ENCODE measurements at places on chromosomes 4 and X.

GRCh38 chr4:122469457-122469856 is 12.9 kb upstream of the IL2 start:
- no peak for DNase-seq

GRCh38 chr4:188008377-188008776 is 12.8 kb downstream of the ZFP42 start:
- DNase-seq = no peak

DNA sequence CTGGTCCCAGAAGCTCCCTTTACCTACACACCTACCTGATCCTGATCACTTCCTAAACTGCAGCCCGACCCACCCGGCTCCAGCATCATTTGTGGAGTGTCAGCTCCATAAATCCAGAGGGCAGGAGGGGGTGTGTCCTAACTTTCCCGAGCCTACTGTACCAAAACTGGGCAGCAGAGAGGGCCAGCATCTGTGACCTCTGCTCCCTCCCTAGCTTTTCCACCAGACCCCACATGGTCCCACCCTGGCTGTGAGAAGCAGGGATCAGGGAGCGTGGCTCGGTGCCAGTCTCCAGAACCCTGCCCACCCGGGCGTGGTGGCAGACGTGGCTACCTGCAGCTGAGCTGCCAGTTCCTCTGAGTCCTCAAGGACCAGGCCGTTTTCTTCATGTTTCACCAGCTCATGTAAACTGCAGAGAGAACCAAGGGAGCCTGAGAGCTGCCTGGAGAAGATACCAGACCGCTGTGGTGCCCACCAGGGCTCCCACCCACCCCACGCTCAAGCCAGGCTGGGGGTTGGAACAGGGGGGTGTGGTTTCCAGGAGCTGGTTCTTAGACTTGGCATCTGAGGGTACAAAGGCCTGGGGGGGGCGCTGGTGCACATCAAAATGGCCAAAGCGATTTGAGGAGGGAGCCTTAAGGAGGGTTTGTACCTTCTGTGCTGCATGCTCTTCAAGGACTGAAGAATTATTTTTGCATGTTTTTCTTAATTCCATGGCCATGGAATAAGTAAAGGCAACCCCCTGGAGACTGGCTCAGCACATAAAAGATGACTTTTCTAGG is 76.7 kb upstream of the DRD5 start:
- DNase-seq = no peak

DNA sequence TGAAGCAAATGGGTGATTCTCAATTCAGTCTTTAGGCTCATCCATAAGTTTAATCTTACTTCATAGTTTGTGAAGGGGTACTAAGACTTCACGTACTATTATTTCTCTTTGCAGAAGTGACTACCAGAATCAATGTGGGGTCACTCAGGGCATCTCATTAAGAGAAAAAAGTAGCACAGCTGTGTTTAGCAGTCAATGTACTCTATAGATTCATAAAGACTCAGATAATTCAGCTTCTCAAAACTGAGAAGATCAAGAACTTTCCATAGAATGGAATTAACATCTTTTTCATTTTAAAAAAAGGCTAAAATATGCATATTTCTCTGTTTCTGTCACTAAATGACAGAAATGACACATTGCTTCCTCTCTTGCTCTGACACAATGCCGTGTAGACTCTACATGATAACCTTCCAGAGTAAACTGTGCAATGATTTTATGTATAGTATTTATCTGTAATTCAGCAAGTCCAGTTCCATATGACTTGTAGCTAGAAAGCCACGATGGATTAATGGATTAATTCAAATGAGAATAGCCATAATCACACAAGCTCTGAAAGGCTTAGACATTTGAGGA is 20.3 kb upstream of the LSM6 start:
- DNase-seq = no peak

DNA sequence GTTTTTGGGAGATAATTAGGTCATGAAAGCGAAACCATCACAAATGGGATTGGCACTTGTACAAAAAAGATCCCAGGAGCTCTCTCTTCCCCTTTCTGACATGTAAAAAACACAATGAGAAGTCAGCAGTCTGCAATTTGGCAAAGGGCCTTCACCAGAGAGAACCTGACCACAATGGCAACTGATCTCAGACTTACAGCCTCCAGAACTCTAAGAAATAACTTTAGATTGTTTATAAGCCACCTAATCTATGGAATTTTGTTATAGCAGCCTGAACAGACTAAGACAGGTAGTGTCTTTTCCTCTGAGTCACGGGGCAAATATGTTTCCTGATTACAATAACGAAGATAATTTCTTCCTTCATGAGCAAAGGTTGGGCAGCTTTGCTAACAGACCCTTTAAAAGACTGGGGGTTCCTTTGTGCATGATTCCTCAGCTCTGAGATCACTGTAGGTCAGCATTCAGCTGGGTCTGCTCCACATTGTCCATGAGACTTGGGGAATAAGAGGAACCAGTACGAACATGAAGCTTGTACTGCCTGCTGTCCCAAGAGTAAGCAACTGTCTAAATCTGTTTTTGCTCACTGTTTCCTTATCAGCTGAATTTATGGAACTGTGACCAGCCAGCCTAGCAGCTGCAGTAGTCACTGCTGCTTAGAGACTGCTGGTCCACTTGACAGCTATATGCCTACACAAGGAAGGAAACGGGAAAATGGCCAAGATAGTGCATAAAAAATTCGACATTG is 191.6 kb downstream of the ANAPC10 start:
- DNase-seq = no peak

GRCh38 chrX:41445171-41445570 is 2.0 kb upstream of the NYX start:
- DNase-seq = no peak

- DNase-seq = no peak
Observed at GRCh38 chr4:26459756-26460530, 30.3 kb downstream of the CCKAR start.

- no peak for DNase-seq
Observed at GRCh38 chr4:121050300-121050699, 22.0 kb downstream of the NDNF start.

DNA sequence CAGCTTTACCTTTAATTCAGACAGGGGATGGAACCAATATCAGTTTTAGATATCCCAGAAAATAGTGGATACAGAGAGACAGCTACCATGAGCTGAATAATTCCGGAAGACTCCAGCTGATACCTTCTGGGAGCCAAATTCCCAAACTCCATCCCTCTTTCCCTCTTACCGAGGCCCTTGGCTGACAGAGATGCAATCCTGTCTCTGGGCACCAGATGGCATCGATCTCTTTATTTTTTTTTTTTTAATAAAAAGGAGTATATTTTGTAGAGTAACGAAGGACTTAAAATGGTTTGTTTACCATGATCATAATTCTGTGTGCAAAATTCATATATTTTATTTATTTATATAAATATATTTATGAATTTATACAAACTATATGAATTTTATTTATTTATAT is 31.0 kb downstream of the RAB40A start:
- DNase-seq = no peak

DNA sequence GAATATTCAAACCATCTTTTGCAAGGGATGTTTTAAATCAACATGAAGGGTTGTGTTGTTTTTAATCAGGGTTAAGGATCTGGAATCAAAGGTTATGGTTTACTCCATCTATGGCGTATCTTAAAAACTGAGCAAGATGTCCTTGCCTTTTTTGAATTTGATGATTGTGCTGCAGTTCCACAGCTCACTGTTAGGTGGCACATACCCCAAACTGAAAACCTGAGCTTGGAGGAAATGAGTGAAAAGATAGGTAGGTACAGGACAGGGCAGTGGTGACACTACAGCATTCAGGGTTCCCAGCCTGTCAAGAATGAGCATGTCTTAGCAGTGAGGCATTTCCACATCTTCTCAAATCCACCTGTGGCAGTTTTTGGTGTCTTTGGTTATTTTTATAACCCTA is 13.1 kb upstream of the EOLA1 start:
- no peak for DNase-seq

DNA sequence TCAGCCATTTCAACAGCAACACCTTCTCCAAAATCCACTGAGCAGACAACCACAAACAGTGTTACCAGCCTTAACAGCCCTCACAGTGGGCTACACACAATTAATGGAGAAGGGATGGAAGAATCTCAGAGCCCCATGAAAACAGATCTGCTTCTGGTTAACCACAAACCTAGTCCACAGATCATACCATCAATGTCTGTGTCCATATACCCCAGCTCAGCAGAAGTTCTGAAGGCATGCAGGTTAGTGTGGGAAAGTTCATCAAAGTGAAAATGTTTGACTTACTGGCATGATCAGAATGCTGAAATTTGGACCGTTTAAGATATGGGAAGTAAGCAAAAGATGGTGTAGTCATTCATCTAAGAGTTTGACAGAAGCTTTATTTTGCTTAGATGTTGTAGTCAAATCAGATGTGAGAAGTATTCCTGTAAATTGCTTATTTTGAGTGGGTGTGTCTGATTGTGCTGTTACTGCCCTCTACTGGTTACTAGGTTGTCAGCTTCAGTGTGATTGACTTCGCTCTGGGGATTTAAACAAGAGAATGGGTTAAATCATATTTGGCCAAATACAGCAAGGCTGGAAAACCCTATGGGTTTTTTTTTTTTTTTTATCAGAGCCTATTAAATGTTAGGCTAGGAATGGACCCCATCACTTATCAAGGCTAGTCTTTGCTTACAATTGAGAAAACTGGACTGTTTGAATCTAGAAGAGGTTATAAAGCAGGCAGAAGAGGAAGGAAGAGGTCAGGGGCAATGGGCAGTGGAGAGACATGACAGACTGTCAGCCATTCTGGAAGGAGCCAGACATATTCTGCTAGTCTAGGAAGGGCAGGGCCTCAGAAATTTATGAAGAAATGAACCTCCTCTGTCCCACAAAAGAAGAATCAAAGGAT is 130.3 kb downstream of the DIPK2B start:
- no peak for DNase-seq

DNA sequence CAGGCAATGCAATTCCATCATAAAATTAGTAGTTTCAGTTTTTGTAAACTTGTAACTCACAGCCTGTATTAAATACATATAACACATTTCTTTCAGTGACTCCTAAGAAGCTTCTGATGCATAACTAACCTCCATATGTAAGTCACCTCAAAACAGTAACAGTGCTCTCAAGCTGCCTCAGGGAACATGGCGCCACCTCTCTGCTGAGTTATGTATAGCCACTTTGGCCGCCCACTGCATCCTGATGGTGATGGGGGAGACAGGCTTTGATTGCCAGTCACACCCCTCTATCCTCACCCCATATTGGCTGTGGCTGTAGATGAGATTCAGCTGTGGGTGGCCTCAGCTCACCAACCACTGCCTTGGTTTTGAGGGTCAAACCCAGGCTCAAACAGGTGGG is 54.3 kb downstream of the LRBA start:
- no peak for DNase-seq

- DNase-seq = no peak
Observed at GRCh38 chrX:68204521-68205038, 228.7 kb downstream of the OPHN1 start.

DNA sequence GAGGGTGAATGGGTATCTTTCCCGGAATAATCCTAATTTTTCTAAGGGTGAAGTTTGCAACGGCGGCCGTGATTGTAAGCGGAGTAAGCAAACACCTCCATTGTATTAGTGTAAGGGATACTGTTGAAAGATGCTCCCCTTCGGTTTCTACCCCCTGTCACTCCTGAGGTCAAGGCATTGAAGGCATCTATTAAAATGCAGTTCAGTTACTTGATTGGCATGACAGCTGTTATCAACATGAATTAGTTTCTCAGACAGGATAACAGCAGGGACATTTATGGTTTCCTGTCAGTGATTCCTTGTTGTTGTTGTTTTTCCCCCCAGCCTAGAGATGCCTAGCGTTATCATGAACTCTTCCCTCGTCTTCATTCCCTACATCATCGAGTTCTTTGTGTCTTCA is 552 bp downstream of the SLC25A14 start:
- DNase-seq = no peak

GRCh38 chrX:153944140-153944799 is at the start of gene RENBP:
RENBP (minus strand) TSS chrX:153944643; CDS start chrX:153944610, 33 bp downstream.
- DNase-seq = no peak

DNA sequence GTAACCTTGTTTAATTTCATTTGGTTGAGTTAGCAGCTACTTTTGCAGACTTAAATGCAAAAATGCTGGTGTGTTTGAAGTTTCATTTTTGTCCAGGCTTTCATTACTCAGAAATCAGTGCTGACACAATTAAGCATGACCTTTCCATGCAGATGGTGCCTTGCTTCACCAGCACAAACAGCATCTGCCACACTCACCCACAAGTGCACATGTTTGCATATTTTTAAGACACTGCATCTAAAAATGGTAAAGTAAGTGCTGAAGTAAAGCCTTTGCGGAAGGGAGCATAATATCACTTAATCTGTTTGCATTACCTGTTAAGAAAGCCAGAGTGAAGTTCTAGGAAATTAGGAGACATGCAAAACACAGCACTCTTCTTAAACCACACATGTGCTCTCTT is 7.3 kb upstream of the DAPP1 start:
- no peak for DNase-seq

DNA sequence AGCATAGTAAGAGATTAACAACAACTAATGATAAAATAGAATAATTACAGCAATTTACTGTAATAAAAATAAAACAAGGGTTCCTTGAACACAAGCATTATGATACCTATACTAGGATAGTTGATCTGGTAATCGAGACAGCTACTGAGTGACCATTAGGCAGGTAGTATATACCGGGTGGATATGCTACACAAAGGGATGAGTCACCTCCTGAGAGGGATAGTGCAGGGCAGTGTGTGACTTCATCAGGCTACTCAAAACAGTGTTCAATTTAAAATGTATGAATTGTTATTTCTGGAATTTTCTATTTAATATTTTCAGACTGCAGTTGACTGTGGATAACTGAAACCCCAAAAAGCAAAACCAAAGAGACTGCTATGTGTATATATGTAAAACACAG is 9.7 kb upstream of the ANTXR2 start:
- no peak for DNase-seq

GRCh38 chrX:16258882-16259281 is 91.6 kb downstream of the MAGEB17 start:
- DNase-seq = no peak

DNA sequence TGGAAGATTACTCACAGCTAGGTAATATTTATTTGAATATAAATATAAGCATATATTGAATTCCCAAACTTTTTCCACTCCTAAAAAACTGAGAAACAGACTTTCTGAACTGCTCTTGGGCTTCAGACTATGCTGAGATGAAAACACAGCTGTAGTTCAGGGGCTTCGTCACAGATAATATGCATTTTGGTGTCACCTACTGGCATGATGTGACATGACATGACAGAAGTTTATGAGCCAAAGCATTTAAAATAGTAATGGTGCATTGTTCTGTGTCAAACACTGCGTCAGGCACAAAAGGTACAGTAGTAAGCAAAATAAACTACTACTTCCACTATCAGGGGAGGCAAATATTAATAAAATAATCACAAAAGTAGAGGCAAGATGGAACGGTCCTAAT is 171.3 kb downstream of the BTC start:
- DNase-seq = no peak

- DNase-seq = no peak
Observed at GRCh38 chr4:4456351-4456750, 69.4 kb downstream of the NSG1 start.
